ENCODE measurements at places on chromosomes 11 and 22.

GRCh38 chr22:29105468-29105867 is 32.6 kb downstream of the KREMEN1 start:
- no peak for DNase-seq

- DNase-seq = no peak
These were observed 70.5 kb downstream of the DKK3 start for GRCh38 chr11:11937957-11938356.

- DNase-seq = no peak
These were observed 32.8 kb upstream of the SCUBE1 start for GRCh38 chr22:43375951-43376455.

DNA sequence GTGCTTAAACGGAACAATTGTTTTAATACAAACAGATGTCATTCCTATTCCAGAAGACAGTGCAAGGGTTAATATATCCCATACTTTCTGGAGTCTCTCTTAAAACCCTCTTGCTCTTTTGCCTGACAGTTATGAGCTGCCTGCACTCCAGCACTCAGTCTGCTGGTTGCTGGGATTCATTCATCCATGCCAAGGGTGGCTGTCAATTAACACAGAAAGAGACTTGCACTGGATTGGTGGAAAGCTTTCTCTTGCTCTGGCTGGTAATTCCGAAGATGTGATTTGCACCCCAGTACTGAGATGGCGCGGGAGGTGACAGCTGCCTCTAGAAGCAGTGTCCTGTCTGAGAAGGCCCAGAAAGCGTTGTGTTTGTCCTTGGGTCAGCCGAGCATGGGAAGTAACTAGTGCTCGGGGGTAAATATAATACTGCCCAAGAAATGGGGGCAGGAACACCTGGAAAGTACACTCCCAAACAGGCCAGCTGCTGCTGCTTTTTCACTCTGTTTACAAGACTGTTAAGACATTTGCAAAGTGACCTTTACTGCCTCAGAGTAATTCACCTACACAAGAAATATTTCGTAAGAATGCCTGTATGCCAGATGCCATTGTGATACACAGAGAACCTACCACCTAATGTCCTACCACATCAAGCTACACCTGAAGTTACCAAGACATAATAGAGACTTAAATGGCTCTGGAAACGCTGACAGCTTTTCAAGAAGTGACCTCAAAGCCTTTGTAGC is 20.5 kb downstream of the SCUBE2 start:
- DNase-seq = no peak

DNA sequence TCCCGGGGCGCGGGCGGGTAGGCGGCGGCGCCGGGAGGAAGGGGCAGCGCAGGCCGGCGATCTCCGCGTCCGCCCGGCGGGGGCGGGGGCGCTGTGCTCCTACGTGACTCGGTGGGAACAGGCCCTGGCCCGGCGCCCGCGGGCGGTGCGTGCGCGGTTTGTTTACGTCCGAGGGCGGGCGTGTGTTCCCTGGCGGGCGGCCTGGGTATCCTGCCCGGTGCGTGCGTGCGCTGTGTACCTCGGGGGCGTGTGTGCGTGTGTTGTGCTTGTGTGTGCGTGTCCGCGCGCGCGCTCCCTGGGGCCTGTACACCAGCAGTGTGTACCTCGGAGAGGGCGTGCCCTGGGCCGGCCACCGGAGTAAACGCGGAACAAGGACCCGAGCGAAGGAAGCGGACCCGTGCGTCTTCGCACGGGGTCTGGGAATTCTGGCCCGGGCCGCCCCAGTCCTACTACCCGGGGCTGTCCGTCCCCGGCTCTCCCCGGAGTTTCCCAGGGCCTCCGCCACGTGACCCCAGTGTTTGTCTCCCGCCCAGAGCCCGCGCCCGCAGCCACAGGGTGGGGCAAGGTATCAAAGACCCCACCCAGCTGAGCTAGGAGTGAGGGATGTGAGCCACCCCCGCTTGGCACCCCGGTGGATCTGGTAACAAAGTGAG is 769 bp downstream of the MAFF start:
- peak; percentile 78 for DNase-seq

GRCh38 chr11:66910669-66911068 is 47.5 kb downstream of the PC start:
- DNase-seq = no peak

DNA sequence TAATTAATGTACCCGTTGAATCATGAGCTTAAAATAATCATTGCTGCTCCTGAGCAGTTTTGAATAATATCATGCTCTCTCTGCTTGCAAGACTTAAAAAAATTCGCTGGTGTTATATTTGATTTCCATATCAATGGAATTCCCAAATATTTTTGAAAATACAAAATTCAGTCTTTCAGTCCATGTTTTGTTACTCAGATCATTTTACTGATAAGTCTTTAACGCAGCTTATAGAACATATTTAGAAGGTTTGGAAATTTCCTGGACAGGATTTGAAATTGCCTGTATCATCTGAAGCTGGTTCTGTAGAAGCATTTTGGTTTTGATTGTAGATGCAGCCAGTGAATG is 1.9 kb downstream of the BMAL1 start:
- DNase-seq = no peak

DNA sequence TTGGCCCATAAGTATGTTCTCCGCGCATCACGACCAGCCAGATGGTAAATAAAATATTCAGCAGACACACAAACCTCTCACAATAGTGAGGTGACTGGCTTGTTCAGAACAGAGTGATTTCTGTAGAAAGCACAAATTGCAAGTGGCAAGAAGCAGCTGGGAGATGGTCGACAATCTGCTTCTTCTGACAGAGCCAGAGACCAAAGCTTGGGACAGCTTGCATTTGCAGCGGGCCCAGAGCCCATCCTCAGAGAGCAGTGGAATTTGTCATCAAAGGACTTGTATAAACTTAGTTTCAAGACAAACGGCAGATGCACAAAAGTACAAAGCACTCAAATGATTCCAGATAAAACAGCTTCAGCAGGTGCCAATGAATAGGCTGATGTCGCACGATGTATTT is 7.6 kb upstream of the GALNT18 start:
- no peak for DNase-seq

DNA sequence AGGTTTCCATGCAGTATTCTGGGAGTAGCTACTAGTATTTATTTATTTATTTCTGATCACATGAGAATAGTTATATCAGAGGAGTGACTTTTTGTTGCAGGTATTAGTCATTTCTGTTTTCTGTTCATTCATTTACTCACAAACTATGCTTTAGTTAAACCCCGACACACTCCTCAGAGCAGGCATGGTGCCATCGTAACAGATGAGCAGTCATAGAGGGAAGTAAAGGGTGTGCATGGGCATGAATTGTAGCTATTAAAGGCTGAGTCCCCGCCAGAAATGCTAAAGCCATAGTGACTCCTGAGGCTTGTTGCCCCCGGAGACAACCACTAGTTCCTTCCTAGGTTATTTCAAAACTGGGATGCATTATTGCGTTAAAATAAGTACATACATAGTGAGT is 10.6 kb downstream of the JHY start:
- DNase-seq = no peak

DNA sequence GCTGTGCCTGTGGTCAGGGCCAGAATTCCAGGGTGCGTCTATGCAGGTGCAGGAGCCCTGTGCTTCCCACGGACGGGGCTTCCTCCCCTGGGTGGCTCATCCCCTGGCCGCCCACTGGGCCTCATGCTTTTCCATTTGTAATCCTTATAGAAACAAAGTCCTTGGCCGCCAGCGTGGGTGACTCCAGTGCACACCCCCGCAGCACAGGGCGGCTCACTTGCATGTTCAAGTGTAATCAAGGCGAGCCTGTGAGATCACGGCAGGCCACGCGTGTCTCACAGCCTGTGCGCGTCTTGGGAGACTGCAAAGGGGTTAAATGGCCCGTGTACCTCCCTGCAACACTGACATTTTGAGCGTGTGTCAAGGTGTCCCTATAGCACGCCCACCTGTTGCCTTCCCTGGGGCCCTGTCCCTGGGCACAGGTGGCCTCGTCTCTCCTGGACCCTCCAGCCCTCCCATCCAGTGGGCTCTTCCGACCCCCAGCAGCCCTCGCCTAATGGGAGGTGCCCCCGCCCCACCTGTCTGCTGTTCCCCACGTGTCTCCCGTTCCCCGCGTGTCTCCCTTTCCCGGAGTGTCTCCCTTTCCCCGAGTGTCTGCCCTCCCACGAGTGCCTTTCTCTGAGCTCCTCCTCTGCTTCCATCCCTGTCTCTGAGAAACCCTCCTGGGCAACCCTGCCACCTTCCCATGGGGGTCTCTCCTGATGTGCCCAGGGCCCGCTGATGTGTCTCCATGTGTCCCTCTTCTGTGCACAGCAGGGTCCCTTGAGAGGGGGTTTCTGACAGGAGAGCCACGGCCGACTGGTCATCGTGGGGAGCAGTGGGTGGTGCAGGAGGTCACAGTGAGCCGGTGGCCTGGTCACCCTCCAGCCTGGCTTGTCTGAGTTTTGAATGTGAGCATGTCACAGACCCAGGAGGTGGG is 1215.3 kb downstream of the BRD1 start:
- no peak for DNase-seq

DNA sequence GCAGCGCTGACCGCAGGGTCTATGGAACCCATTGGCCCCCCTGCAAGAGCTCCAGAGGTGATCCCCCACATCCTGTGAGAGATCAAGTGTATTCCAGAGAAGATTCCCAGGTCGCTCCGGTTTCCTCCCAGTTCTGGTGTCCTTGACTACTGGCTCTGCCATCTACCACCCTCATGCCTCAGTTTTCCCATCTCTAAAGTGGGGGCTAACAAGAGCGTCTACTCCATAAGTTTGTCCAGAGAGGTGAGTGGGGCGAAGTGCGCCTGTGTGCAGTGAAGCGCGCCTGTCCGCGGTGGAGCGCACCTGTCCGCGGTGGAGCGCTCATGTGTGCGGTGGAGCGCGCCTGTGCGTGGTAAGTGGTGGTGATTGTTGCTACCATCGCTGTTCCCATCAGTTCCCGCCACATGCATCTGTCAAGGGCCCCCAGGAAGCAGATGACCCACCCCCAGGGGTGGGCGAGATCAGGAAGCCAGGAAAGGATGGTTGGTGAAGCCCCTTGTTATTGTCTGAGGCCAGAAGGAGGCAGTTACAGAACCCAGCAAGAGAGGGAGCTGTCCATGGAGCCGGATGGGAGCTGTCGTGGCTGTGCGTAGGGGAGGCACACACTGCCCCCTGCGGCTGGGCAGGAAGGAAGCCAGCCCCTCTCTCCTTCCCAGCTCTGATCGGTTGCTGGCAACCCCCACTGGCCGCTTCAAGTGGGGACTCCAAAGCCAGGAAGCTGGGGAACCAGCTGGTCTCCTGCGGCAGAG is 73.2 kb upstream of the FGF3 start:
- no peak for DNase-seq

Data from hematopoietic multipotent progenitor cell treated with erythropoietin and hydrocortisone succinate and interleukin-3 and kit ligand, for 15 days (in vitro differentiated cells).